Stimulated activated CD8-positive, alpha-beta memory T cell treated with anti-CD3 and anti-CD28 coated beads, Interleukin-15, amount 100 ng/mL, for 24 hours (primary cell): ENCODE measurements at places on chromosomes 13 and 19.

GRCh38 chr19:6250909-6251308 is 28.9 kb downstream of the MLLT1 start:
- no peak for DNase-seq

GRCh38 chr13:97974773-97975172 is 21.3 kb downstream of the IPO5 start:
- no peak for DNase-seq

DNA sequence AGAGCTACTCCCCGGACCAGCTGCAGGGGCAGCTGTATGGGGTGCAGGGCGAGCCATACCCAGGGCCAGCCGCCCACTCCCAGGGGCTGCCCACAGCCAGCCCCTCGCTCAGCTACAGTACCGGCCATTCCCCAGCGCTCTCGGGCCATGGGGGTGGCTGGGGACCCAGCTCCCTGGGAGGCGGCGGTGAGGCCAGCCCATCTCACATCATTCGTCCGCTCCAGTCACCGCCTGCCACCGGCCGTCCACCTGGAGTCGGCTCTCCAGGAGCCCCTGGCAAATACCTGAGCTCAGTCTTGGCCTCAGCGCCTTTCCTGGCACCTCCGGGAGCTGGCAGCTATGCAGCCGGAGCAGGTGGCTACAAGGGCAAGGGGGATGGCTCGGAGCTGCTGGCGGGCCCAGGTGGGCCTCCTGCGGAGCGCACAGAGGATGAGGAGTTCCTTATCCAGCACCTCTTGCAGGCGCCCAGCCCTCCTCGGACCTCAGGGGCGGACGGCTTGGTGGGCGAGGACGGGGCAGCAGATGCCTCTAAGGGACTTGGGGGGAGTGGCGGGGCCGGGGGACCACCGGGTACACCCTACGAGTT is 4.9 kb downstream of the PRR12 start:
- no peak for DNase-seq

- no peak for DNase-seq
Observed at GRCh38 chr13:100510208-100510957, 78.2 kb downstream of the GGACT start.

- no peak for DNase-seq
Observed at GRCh38 chr13:77213644-77214043, 113.2 kb downstream of the MYCBP2 start.

DNA sequence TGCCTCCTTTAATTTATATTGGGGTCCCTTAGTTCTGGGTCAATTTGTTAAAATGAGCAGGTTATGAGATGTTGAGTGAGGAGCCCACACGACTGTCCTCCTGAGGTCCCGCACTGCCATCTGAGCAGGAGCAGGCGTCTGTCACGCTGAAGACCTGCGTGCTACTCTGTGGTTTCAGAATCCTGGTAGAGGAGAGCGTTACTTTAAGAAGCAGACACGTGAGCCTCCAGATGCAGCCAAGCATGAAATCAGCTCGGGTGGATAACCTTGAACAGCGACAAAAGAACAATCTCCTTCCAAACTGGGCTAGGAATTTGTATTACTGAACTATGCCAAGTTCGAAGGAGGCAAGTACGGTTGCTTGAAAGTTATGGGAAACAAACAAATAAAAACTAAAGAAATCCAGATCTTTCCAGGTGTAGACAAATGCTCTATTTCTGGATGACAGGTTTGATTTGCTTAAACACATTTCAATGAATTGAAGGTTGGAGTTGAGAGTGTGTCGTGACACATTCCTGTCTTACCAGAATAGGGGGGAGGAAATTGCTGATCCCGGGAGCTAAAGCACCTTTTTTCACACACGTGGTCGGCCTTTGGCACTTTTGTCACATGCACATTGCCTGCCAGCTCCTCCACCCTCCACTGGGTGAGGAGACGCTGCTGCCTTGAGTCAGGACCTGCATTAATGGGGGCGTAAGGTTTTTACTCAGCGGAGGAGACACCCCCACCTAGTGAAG is 945.5 kb upstream of the SLC10A2 start:
- DNase-seq: no peak

DNA sequence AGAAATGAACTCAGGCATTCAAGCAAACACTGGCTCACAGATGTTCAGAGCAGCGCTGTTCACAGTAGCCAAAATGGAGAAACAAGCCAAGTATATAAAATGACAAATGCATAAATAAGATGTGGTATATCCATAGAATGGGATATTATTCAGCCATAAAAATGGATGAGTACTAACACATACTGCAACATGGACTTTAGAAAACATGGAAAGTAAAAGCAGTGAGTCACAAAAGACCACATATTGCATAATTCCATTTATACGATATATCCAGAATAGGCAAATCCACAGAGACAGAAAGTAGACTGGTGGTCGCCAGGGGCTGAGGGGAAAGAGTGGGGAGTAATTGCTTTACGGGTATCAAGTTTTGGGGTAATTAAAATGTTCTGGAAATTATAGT is 6.6 kb downstream of the ZNF837 start:
- DNase-seq: no peak
